Naive thymus-derived CD4-positive, alpha-beta T cell (primary cell): ENCODE measurements at places on chromosomes 5 and 9. TPM values are rescaled to one million over a fixed set of nuclear protein-coding genes. Genes with fewer than 3 reads are reported as not detected.
A peak's percentile ranks its signal among the peaks of the same experiment; 100 is the strongest.

DNA sequence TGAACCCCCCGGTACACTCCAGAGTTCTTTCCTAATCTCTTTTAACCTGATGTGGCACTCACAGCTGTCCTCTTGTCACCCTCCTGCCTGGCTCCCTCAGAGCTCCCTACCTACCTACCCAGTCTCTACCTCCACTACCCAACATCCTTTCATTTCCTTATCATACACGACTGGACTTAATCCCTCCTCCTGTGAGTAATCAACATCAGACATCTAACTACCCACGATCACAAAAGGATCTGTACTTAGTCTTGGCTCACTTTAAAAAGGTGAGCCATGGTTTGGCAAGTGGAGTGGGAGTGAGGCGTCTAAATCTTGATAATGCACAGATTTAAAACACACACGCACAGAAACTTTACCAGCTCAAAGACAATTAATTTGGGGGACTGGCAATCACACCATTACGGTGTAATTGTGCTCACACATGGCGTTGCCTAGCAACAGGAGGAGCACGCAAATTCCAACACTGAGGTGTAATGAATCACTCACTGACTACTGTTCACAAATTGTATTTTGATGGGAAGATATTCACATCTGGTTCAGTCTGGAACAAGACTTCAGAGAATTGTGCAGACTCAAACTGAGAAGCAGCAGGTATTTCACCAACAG is 235.9 kb downstream of the EPB41L4A start:
- H3K27ac ChIP-seq = no peak overlapping the region
- H3K27me3 ChIP-seq = no peaks in the 10 kb centered on the region
- no peak for DNase-seq
- no peak overlapping the region for H3K4me3 ChIP-seq

DNA sequence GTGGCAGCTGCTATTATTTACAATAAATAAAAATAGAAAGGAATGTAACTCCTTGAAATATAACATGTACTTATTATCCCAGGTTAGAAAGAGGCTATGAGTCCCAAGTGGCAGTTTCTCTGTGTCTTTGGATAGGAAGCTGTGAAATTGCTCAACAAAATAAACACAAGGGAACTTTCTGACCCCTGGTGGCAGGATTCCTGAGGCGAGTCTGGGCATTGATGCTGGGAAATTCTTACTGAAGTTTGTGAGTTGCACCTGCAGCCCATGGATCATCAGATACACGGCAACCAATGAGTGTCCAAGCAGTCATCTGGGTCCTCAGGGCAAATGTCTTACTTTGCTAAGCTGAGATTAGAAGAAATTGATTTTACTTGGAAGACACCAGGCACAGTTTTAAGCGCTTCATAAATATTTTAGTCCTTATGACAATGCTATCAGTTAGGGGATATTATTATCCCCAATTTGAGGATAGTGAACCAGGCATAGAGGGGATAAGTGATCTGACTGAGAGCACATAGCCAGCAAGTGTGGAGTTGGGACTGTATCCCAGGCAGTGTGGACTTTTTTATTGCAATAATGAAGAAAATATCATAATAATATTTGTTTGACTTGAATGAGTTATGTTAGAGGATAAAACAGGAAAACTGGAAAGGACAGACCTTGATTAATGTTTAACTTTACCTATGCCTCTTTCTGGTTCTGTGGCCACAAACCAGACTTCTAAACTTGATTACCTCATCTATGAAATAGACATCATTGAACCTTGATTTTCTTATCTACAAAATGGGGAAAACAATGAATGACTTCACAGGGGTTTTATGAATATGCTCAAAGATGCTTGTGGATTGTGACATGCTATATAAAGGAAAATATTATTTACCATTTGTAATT is 265.5 kb upstream of the ADAMTSL1 start:
- H3K27ac ChIP-seq = no peak overlapping the region
- no peaks in the 10 kb centered on the region for H3K36me3 ChIP-seq
- no peak overlapping the region for H3K4me3 ChIP-seq
- H3K27me3 ChIP-seq = no peaks in the 10 kb centered on the region
- no peaks in the 10 kb centered on the region for H3K4me1 ChIP-seq

The CDKN2B gene
- total RNA-seq = 3.4 and 4.1 TPM in 2 replicates

DNA sequence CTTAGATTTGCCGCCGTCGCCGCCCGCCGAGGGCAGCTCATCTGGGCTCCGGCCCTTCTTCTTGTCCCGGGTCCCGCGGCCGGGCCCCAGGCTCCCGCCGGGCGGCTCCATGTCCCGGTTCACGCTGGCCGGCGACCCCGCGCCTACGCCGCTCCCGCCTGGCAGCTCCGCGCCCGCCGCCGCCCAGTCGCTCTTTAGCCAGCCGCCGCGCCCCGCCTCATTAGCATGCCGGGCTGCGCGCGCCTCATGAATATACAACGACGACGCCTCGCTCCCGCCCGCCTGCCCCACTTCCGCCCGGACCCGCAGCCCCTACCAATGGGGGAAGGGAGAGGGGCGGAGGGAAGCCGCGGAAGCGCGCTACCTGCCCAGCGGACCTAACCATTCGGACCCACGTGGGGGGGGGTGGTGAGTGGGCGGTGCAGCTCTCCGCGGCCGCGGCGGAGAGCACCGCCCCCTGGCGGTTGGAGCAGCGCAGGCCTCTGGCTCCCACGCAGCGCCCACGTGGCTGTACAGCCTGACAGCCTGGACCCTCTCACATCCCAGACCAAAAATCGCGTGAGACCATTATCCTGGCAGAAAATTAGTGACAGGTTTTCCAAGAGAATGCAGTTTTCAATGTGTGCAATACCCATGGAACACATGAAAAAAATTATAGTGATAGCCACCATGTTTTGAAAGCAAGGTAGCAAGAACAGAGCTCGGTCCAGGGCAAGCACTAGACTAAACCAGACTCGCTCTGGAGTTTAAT is at the start of gene DIAPH1:
Gene DIAPH1, minus strand, starts transcription at position 197 of the 751 bp plus-strand sequence. Its CDS starts 86 bp downstream, at position 111.
- peaks cover 11% of the 10 kb centered on the region for H3K4me1 ChIP-seq
- no peaks in the 10 kb centered on the region for H3K27me3 ChIP-seq
- H3K4me3 ChIP-seq = peak within 1 kb of the TSS; percentile 77
- DNase-seq = peak; percentile 97
- H3K27ac ChIP-seq = peak within 1 kb of the TSS; percentile 97

DNA sequence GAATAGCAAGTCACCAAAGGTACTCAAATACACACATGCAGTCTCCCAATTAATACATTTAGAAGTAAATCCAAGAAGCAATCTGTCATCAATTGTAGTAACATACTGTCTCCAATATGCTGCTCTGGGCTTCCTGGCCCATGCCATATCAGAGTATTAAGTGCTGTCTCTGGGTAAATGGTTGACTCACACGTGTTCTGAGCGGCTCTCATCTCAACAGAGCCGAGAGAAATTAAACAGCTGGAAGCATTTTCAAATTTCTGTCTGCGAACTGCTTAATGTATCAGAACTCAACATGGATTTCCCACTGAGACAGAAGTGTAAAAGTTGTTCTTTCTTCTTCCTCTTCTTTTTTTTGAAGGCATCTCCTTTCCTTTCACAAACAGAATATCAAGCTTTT is 247.3 kb upstream of the TAS2R1 start:
- H3K27me3 ChIP-seq = no peaks in the 10 kb centered on the region
- no peak overlapping the region for H3K4me3 ChIP-seq
- no peak overlapping the region for H3K27ac ChIP-seq
- DNase-seq = no peak
- H3K4me1 ChIP-seq = no peaks in the 10 kb centered on the region
- H3K36me3 ChIP-seq = no peaks in the 10 kb centered on the region

The CNTFR gene
- total RNA-seq = not detected
